ENCODE measurements at places on chromosomes 16 and 17.

GRCh38 chr17:915538-916201, 63.9 kb downstream of the NXN start:
- peak; percentile 93 for DNase-seq

- DNase-seq, result peak; percentile 45
Measured at GRCh38 chr17:16352667-16353316, 477 bp downstream of the CENPV start.

DNA sequence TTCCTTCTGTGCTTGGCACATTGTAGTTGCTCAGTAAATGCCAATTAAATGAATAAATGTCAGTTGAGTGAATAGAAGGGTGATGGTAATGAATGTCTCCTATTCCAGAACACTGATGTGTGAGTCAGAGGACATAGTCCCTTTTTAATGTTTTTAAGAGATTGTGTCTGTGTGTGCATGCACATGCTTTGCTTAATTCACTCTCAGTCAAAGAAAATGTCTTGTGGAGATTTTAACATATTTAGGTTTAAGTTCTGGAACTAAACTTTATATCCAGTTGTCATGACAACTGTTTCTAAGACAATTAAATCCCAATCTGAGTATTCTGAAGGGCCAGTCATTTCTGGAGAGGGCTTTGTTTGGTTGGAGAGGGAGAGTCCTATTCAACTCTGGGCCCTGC, 255.3 kb upstream of the CDH11 start:
- no peak for DNase-seq

GRCh38 chr16:58031016-58031800, 5.7 kb downstream of the MMP15 start:
- DNase-seq, result no peak

DNA sequence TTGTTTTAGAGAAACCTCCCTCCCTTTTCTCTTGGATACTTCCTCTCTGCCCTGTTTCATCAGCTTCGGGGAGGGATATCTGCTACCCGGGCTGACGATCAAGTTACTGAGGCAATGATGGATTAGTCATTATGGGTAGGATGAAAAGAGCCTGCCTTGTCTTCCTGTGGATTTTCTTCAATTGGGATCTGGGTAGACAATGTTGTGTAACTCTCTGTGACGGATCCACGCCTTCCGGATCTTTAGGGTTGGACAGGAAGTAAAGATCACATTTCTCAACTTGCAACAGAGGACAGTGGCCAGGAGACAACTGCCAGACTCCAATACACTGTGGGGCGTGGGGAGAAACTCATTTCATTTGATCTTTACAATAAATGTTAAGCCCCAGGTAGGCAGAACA, 11.3 kb upstream of the CHST6 start:
- DNase-seq, result no peak

GRCh38 chr16:77194295-77195231, 3.6 kb downstream of the MON1B start:
- DNase-seq, result no peak

DNA sequence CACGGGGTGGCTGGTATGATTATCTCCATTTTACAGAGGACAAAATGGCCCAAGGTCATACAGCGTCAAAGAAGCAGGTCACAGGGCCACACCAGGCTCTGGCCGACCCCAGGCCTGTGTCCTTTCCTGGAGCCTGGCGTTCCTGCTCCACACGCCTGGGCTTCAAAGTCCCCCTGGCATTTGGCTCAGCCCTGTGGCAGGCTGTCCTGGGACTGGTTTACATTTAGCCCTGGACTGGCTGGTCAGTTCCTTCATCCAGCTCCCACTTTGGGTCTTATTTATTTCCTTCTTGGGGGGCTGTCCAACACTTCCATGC, 15.3 kb downstream of the TBX2 start:
- no peak for DNase-seq

DNA sequence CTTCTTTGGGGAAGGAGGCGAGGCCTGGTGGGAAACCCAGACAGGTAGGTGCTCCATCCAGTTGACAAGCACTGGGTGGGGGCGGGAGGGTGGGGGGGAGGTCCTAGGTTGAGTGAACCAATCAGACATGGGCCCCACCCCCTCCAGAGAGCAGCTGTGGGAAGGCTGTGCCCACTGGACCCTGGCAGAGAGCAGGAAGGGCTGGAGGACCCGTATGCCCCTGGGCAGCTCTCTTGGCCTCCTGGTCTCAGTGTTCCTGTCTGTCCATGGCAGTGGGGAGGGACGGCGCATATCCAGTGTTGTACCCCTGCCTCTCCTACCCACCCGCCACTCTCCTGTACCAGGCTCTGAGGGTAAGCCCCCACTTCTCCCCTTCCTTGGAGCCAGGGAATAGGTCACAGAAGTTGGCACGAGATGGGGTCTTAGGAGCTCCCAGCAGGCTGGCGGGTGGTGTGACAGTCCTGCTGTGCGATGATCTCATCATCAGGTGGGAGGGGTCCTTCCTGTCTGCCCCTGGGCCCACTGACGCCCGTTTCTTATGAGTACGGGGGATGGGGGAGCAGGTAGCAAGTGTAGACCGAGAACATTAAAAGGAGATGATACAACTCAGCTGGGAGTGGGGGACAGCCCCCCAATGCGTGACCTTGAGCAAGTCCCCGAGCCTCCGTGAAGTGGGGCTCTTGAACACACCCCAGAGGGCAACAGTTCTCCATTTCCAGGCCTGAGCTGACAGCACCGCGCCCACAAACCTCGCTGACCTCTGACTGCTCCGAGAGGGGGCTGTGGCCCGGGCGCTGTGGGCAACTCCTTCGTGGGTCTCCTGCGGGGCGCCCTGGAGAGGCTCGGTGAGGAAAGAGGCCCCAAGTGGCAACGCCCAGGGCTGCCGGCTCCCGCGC, 1.2 kb upstream of the ZFPM1 start:
- peak; percentile 3 for DNase-seq

- DNase-seq, result no peak
Measured at GRCh38 chr16:662095-662494, 5.8 kb upstream of the RHOT2 start.

DNA sequence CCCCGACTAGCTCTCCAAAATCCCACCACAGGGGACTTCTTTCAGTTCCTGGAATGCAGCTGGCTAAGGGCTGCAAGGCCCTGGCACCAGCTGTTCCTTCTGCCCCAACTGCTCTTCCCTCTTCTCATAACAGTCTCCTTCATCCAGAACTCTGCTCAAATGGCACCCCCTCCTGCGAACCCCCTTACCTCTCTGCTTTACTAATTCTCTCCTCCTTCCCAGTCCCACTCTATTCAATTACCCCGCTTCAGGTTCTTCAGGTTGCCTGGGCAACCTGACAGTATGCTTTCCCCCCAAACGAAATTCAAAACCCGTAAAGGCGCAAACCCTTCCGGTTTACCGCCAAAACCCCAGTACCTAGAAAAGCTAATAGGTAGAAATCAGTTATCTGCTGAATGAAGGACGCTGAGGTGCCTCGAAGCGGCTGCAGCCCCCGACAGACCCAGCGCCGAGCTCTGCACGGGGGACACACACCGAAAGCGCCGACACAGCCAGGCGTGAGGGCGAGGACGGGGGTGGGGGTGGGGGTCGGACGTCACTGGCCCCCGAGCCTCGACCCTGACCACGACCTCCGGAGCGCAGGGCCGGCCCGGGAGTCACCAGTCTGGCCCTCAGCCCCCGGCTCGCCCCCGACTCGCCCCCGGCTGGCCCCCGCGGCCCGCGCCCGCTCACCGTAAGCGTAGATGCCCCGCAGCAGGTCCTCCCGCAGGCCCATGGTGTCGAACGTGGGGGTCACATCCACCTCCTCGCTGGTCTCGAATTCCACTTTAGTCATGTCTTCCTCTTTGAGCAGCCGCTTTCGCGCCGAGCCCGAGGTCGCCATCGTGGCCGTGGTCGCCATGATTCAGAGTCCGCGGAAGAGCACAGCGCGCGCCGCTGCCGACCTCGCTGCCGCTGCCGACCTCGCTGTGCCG, 550 bp downstream of the EIF4A3 start:
- DNase-seq, result peak; percentile 54

- no peak for DNase-seq
Measured at GRCh38 chr16:31704138-31704537, 169.5 kb upstream of the ZNF267 start.

DNA sequence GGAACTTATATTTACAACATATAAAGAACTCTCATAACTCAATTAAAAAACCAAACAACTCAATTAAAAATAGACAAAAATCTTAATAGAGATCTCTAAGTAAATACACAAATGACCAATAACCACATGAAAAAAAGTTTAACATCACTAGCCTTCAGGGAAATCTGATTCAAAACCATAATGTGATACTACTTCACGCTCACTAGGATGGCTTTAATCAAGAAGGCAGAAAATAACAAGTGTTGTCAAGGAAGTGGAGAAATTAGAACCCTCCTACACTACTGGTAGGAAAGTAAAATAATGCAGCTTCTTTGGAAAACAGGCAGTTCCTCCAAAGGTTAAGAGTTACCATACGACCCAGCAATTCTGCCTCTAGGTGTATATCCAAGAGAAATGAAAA, 8.4 kb downstream of the PHF12 start:
- DNase-seq, result no peak

DNA sequence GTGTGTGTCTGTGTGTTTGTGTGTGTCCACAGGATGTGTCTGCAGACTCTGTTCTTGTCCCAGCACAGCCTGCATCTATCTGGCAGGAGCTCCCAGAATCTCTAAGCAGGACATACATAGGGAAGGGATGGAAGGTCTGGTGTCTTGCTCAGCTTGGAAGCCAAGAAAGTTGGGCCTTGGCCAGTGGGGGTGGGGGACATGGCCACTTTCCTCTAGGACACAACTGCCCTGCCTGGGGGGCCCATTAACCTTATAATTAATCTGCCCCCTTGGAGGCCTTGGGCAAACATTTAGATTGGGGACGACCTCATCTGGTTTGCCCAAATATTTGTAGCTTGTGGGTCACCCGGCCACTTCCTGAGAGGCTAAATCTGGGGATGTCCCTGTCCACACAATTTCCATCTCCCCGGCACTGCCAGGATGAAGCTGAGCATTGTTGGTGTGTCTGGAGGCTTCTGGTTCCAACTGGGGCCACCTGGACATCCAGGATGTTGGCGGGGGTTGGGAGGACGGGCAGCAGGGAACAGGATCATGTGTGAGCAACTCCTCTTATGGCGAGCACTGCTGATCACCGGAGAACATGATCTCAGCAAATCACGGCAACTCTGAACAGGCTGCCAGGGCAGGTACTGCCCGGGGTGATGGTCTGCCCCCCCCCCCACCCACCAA, 17.2 kb upstream of the FOXF1 start:
- no peak for DNase-seq

- DNase-seq, result no peak
Measured at GRCh38 chr16:75298267-75298666, 46.8 kb upstream of the BCAR1 start.

GRCh38 chr16:52491216-52491615, 55.7 kb downstream of the TOX3 start:
- no peak for DNase-seq

DNA sequence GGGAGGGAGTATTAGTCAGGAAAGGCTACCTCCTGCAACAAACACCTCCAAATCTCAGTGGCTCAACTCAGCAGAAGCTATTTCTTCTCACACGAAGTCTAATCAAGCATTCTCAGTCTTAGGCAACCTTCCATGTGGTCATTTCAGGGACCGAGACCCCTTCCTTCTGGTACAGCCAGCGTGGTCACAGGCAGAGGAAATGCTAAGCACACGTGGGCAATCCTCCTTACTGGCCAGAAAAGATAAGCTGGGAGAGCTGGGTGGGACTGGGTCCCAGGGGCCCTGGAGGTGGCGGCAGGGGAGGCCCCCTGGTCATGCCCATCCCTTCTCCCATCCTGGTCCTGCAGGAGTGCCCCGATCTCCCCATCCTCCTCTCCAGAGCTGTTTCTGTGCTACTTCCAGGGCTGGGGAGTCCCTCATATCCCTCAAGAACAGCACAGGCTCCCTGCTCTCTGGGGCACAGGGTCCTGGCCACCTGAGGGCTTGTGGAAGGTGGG, 5.7 kb upstream of the CX3CL1 start:
- no peak for DNase-seq

- DNase-seq, result no peak
Measured at GRCh38 chr17:59101178-59101577, 5.5 kb downstream of the TRIM37 start.

GRCh38 chr17:74499992-74500391, 31.3 kb downstream of the CD300LB start:
- DNase-seq, result no peak

- DNase-seq, result no peak
Measured at GRCh38 chr17:61402073-61402541, 2.5 kb downstream of the TBX2 start.

DNA sequence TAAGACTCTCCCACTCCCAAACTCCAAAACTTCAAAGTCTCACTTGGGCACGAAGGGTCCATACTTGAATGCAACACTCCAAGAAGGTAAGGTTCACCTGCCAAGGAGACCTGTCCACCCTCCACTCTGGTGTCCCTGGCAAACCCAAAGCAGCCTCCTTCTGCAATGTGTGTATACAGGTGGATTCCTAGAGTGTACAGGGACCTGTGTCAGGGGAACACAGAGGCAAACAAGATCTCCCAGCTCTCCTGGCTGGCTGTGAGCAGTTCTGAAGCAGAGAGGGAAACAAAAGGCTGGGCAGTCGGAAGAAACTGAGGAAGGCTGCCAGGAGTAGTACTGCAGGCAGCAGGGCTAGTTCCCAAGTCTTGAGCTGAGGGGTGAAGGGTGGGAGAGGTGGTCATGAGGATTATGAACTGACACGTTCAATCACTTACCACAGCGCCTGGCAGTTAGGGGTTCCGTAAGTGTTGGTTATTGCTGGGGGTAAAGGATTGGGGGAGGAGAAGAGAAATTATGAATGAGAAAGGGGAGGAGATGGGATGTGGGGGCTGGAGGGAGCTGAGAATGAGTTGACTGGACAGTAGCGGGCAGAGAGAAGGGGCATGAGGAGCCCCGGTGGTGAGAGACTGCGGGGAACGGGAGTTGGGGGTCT, 795 bp downstream of the KCTD13 start:
- DNase-seq, result no peak

GRCh38 chr16:30532285-30533145, 2.1 kb downstream of the ZNF747 start:
- no peak for DNase-seq

- no peak for DNase-seq
Measured at GRCh38 chr17:49288388-49288787, 57.8 kb upstream of the PHOSPHO1 start.

GRCh38 chr17:57379895-57380434, 123.6 kb downstream of the MSI2 start:
- DNase-seq, result no peak

GRCh38 chr17:16217002-16217635, at the start of gene PIGL:
PIGL (plus strand) TSS chr17:16217210; CDS start chr17:16217227, 17 bp downstream.
- DNase-seq, result peak; percentile 86

- DNase-seq, result no peak
Measured at GRCh38 chr17:7370853-7371252, 10.0 kb upstream of the TNK1 start.

DNA sequence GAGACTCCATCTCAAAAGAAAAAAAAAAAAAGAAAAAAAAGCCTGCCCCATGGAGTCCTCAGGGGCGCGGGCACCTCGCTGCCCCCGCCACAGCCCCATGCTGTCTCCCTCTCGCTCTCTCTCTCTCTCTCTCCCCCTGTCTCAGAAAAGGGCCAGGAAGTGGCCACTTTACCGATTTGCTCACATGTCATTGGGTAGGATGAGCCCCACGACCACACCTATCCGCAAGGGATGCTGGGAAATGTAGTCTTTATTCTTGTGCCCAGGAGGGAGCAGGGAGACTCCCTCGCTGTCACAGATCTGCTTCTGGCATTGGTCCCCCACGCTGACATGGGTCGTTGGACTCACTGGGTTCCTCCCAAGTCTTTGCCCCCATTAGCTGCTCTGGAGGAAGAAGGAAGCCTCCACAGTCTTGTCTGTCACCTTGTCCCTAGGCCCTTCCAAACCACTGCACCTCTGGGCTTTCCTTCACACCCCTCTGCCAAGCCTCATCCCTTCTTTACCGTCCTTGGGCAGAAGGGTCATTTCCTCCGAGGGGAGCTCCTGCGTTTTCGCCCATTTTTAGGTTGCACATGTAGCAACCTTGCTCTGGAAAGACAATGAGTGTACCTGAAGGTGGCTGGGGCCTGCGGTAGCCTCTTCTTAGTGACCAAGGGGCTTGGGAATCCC, 6.9 kb upstream of the GJD3 start:
- peak; percentile 26 for DNase-seq

All from NCI-H345 (cell line).